ENCODE measurements at places on chromosomes 1 and 21.

DNA sequence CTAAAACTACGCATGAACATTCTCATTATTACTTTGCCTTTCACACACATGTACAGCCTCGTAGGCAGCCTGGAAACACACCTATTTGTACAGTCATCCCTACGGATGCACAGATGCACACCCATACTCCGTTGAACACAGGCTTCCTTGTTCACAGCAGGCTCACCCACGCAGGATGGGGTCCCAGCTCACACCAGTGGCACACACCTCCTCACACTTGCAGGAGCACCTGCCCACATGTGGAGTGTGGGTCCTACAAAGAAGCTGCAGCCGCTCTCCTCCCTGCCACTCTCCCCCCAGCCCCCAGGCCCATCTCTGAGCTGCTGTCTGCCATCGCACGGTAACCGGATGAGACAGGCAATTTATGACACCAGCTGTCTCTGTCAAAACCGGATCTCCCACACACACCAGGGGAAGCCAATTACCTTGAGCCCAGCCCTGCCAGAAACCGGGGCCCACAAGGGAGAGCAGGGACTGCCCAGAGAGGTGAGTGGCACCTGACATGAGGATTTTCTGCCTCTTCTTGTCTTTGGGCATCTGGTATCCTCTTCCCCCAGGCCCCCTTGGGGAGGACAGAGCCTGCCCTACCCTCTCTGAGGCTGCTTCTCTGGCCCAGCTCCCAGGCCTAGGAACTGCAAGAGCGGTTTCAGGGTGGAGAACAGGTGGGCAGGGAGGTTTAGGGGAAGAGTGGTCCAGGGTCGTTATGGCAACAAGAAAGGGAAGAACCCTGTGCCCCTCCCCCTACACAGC lies 175.4 kb downstream of the IGSF21 start:
- no peak for DNase-seq
- no peak overlapping the region for H3K4me3 ChIP-seq
- peaks cover 9% of the 10 kb centered on the region for H3K4me1 ChIP-seq

- no peak for DNase-seq
- H3K27me3 ChIP-seq: no peaks in the 10 kb centered on the region
- H3K4me3 ChIP-seq: no peak overlapping the region
These were observed 22.5 kb upstream of the IKBKE start for GRCh38 chr1:206447792-206448191.

- H3K4me1 ChIP-seq: no peaks in the 10 kb centered on the region
- no peaks in the 10 kb centered on the region for H3K36me3 ChIP-seq
- H3K27ac ChIP-seq: no peak overlapping the region
- no peak for DNase-seq
- no peaks in the 10 kb centered on the region for H3K27me3 ChIP-seq
These were observed 9.4 kb upstream of the MYOG start for GRCh38 chr1:203095061-203095690.

GRCh38 chr1:184990204-184990603 lies 15.9 kb upstream of the NIBAN1 start:
- no peaks in the 10 kb centered on the region for H3K27me3 ChIP-seq
- H3K27ac ChIP-seq: no peak overlapping the region
- no peak overlapping the region for H3K4me3 ChIP-seq
- H3K36me3 ChIP-seq: no peaks in the 10 kb centered on the region
- DNase-seq: no peak

DNA sequence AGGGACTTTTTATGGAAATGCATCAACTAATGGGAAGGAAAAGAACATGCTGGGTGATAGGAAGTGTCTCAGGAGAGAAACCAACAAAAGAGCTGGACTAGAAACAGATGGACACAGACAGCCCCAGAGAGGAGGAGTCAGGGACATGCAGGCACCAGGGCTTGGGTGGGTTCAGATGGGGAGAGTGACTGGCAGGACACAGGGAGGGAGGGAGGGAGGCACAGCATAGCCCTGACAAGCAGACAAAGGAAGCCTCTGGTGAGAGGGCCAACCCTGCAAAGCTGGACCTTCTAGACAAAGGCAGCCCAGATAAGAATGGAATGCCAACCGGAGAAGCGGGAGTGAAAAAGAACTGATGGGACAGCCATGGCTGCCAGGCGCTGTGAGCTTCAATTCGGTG lies 568.8 kb downstream of the AJAP1 start:
- DNase-seq: no peak
- H3K36me3 ChIP-seq: no peaks in the 10 kb centered on the region
- H3K4me1 ChIP-seq: no peaks in the 10 kb centered on the region

DNA sequence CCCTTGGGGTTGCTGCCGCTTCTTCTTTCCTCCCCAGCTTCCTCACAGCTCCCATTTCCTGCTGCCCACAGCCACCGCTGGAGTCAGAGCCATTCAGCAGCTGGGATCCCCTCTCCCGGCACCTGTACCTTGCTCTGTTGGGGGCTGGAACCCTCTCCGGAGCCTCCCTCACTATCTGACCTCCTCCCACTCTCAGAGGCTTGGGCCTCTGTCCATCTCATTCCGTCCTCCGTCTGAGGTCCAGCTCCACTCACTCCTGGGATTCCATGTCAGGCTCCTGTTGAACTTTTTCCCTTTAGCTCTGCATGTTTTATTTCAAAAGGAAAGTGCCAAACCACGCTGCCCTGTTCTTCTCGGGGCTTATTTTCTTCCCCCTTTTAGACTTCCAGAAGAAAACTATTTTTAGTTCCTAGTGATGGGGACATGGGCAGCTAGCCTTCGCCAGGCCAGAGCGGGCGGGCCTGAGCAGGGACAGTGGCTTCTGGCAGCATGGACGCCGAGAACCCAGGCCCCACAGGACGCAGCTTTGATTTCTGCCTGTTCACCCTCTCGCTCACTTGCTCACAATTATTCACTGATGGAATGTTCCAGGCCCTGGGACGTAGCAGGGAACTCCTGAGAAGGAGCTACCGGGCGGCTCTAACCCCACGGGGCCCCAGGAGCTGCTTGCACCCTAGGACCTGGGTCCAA lies 79.2 kb downstream of the ARHGEF10L start:
- H3K4me1 ChIP-seq: no peaks in the 10 kb centered on the region
- no peaks in the 10 kb centered on the region for H3K27me3 ChIP-seq
- peaks cover 20% of the 10 kb centered on the region for H3K36me3 ChIP-seq
- DNase-seq: no peak

DNA sequence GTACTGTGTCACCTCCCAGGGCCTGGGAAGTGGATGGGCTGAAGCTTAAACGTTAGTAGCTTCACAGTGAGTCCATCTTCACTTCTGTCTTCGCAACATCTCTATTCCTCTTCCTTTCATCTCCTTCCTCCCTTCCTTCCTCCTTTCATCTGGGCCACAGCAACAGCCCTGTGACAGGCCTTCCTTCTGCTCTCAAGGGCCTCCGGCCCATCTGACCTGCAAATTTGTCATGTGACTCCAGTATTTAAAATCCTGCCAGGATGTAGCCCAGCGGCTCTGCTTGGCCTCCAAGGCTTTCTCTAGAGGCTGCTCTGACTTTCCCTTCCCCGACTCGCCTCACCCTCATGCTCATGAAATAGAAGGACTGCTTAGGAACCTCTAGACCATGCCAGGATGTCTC lies 10.9 kb upstream of the BATF3 start:
- DNase-seq: no peak
- no peak overlapping the region for H3K4me3 ChIP-seq
- H3K27me3 ChIP-seq: no peaks in the 10 kb centered on the region
- H3K36me3 ChIP-seq: no peaks in the 10 kb centered on the region
- H3K27ac ChIP-seq: no peak overlapping the region
- H3K4me1 ChIP-seq: no peaks in the 10 kb centered on the region

GRCh38 chr1:29033829-29034466 lies 89.8 kb downstream of the TMEM200B start:
- H3K4me3 ChIP-seq: no peak overlapping the region
- H3K36me3 ChIP-seq: no peaks in the 10 kb centered on the region
- no peaks in the 10 kb centered on the region for H3K4me1 ChIP-seq
- no peak for DNase-seq
- H3K27me3 ChIP-seq: no peaks in the 10 kb centered on the region

GRCh38 chr1:30359539-30360220 lies 363.7 kb downstream of the MATN1 start:
- H3K4me1 ChIP-seq: no peaks in the 10 kb centered on the region
- H3K36me3 ChIP-seq: no peaks in the 10 kb centered on the region
- DNase-seq: no peak

- DNase-seq: no peak
- H3K4me1 ChIP-seq: no peaks in the 10 kb centered on the region
- H3K27ac ChIP-seq: no peak overlapping the region
- no peaks in the 10 kb centered on the region for H3K27me3 ChIP-seq
- H3K36me3 ChIP-seq: no peaks in the 10 kb centered on the region
- H3K4me3 ChIP-seq: no peak overlapping the region
These were observed 9.1 kb downstream of the TTC39A start for GRCh38 chr1:51320967-51321923.

DNA sequence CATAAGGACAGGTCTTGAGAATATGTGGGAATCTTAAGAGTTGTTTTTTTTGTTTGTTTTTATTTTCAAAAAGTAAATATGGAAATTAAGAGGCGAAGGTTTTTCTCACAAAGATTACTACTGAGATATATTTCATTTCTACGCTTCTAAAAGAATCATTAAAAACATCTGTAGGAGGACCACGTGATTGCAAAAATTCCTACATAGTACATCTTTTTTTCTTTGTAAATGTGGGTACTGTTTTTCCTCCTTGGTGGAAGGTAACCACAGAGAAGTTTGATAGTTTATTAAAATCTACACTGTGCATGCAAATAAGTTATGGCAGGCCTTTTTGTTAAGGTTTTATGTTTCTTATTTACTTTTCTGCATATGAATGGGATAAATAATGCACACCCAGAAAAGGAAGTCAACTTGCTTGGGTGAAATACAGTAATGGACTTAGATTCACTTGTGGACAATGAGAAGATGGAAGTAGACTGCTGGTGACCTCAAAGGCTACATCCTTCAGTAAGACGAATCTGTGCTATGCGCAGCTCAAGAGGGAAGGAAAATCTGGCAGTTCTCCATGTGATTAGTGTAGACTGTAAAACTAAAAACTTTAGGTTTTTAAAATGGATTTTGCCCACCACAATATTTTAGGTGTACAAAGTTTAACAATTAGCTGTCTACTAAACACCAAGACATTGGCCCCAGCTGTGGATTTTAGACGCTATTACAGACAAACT lies 2.0 kb downstream of the AK5 start:
- DNase-seq: no peak
- no peaks in the 10 kb centered on the region for H3K4me1 ChIP-seq
- peaks cover 10% of the 10 kb centered on the region for H3K27me3 ChIP-seq
- H3K27ac ChIP-seq: no peak overlapping the region
- no peaks in the 10 kb centered on the region for H3K36me3 ChIP-seq
- no peak overlapping the region for H3K4me3 ChIP-seq

DNA sequence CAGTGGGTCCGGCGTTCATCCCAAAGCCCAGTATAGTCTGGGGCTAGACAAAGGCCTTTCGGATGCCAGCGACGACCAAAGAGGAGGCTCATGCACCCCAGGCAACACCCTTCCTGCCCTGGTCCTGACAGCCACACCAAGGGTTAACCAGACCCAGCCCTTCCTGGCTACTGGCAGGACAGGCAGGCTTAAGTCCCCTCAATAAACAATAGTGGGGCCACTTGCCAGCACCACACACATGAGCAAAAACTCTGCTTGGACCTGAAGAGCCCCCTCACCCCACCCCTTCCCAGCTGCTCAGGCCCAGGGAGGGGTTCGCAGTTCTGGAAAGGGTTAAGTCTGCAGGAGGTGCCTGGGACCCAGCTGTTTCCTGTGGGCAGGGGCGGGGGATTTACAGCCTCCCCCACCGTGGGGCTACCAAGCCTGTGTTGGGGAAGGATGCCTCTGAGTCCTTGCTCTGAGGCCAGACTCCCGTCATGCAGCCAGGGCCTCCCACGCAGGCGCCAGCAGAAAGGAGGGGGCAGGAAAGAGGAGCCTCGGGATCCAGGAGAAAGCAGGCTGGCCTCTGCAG lies 18.2 kb downstream of the PHLDA3 start:
- no peak for DNase-seq
- H3K4me3 ChIP-seq: no peak overlapping the region
- no peaks in the 10 kb centered on the region for H3K27me3 ChIP-seq
- no peak overlapping the region for H3K27ac ChIP-seq

DNA sequence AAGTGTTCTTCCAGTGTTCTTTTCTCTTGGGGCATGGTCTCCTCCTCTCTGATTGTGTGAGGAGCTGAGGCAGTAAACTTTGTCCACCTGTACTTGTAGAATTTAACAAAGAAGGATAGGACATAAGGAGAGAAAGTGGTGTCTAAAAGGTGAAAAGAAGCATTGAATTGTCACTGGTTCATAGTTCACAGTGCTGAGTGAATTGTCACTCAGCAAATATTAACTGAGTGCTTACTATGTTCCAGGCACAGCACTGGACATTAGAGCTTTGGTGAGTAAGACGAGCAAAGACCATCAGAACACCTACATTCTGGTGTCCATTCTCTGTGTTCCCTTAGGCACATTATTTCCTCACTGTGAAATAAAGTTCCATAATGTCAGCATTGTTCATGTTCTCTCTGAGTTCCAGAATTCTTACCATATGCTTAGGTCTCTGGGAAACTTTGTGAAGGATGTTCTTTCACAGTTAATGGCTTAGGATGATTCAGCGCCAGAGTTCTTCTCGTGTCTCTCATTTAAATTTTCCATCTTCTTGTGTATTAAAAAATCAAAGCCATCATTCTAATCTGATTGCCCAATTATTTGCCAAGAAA lies 156.8 kb upstream of the HOOK1 start:
- no peak overlapping the region for H3K27ac ChIP-seq
- H3K4me1 ChIP-seq: peaks cover 1% of the 10 kb centered on the region
- DNase-seq: no peak
- H3K36me3 ChIP-seq: no peaks in the 10 kb centered on the region

GRCh38 chr1:7594002-7594713 lies 176.9 kb upstream of the VAMP3 start:
- DNase-seq: no peak
- no peaks in the 10 kb centered on the region for H3K27me3 ChIP-seq
- no peak overlapping the region for H3K4me3 ChIP-seq

GRCh38 chr1:54904476-54905048 lies 17.6 kb upstream of the DHCR24 start:
- H3K4me1 ChIP-seq: peaks cover 2% of the 10 kb centered on the region
- no peak for DNase-seq
- H3K4me3 ChIP-seq: no peak overlapping the region

DNA sequence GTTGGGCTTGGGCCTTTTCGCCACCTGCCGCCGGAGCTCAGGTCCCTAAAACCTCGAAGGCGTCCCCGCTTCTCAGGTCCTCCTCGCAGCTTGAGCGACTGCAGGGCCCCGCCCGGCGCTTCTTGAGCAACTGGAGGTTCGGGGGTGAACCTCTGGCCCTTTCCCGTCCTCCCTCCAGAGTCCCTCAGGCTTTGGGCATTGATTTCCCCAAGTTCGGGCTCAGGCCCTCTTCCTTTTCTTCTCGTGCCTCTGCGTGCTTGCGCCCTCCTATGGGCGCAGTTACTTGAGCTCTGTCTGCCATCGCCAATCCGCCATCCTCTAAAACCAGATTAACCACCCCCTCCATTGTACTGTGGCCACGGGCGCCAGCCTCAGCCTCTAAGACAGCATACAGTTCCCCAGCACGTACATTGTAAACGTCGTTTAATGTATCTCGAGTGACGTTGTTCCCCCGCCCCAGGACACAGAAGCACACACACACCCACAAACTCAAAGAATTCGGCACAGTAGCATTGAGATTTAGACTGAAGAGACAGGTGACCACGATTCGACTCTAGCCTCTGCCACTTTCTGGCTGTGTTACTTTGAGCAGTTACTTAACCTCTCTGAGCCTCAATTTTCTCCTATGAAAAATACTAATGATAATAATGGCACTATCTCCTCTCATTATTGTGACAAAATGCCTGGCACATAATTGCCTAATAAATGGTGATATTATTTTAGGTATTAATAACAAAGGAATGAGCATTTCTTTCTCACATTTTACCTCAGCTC lies 22.6 kb downstream of the BTG2 start:
- no peaks in the 10 kb centered on the region for H3K36me3 ChIP-seq
- peak overlapping the region; percentile 19 for H3K4me3 ChIP-seq
- peaks cover 1% of the 10 kb centered on the region for H3K27me3 ChIP-seq
- peaks cover 19% of the 10 kb centered on the region for H3K4me1 ChIP-seq
- no peak for DNase-seq
